ENCODE measurements at places on chromosomes 1 and 21.

- DNase-seq, result no peak
Measured at GRCh38 chr1:6279613-6280383, 18.9 kb upstream of the GPR153 start.

DNA sequence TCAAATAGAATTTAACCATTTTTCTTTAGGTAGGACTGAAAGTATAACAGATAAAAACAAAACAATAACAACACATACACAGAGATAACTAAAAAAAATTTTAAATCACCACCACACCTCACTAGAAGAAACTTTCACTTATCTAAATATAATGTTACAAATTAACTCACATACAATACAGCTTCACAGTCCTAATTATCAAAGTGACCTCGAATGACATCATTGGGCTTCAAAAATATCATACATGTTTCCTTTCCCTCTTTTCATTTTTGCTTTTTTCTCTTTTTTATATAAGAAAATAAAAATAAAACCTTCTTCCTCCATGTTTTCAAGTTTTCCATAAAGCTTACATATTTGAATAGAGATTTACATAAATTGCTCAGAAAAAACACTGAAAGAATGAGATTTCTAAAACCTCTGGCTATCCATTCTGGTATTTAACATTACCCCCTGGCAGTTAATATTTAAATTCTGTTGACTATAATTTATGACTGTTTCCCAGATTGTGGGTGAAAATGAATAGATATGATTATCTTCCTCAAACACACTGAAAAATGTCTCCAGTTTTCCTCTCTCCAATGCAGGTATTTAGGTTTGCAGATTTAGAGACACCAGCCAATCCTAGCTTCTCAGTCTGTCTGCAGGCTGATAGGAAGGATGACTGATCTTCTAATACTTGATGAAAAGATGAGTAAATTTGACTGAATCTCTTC is 40.5 kb upstream of the SLC19A2 start:
- DNase-seq, result no peak

DNA sequence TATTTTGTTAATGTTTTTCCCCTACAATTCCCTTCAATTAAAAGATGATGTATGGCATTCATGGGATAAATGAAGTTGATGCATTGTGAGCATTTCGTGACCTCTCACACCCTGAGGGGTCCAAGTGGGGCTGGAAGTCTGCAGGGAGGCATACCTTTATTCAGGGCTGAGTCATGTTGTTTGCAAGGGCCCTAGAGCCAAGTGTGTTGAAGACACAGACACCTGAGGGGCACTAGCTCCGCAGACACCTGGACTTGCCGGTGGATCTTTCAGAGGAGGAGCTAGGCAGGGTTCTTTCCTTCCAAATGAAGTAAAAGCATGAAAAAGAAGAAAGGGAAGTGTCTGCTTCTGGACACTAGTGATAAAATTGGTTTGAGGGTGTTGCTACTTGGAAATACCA is 57.0 kb upstream of the RGS7 start:
- no peak for DNase-seq

DNA sequence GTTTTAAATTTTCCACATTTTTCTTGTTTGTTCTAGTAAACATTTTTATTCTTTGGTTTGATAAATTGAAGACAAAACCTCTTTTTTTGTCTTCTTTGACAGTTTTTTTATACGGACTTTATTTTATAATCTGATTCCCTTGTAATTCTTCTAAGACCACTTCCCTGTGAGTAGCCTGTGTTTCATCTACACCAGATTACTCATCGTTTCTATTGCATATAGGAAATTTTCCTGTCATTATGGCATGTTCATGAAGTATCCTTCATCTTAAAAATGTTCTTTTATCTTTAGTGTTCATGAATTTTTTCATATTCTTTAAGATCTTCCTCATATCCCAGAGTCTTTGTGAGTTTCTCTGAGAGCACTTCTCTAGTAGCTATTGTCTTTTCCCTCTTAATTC is 109.8 kb downstream of the USP25 start:
- DNase-seq, result no peak

DNA sequence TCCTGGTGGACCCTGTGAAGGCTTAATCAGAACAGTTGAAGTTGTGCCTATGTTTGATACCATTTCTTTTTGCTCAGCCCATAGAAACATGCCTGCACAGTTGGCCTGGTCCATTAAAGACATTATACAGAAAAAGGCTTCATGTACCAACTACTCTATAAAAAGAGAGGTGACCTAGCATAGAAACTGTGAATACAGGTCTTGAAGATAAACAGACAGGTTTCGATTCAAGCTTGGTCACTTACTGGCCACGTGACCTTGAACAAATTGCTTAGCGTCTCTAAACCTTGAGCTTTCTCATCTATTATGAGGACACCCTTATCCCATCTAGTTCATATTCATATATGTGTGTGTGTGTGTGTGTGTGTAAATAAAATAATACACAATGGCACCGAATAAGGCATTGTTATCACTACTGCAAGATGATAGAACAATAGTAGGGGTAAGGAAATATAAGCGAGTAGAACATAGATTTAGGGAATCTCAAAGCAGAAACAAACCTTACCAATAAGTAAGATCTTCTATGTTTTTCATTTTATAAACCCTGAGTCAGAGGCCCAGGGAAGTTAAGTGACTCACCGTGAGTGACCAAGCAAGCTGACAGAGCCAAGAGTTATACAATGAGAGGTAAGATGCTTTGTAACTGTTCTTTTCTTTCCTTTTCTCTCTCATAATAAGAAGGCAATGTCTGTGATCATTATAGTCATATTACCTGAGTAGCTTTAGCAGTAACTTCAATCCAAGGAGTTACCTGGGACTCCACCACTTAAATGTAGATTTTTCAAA is 476.8 kb upstream of the DEPDC1 start:
- DNase-seq, result no peak
